ENCODE measurements at places on chromosomes 2 and 18.

GRCh38 chr18:9933865-9934264, 20.0 kb downstream of the VAPA start:
- no peak for DNase-seq

DNA sequence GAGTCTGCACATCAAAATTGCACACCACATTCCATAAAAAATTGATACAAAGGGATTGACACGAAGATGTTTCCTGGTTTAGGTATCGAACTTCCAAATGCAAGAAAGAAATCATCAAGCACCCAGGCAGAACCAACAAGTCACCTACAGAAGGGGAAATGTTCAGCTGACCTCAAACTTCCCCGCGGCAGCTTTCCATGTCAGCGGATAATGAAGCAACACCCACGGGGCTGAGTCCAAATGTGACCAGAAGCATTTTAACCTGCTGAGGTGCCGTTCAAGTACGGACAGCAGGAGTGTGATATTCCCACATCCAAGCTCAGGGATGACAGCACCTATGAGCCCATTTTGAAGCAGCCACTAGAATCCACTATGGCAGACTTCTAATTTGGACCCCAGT, 124.9 kb downstream of the GALNT14 start:
- DNase-seq: no peak

DNA sequence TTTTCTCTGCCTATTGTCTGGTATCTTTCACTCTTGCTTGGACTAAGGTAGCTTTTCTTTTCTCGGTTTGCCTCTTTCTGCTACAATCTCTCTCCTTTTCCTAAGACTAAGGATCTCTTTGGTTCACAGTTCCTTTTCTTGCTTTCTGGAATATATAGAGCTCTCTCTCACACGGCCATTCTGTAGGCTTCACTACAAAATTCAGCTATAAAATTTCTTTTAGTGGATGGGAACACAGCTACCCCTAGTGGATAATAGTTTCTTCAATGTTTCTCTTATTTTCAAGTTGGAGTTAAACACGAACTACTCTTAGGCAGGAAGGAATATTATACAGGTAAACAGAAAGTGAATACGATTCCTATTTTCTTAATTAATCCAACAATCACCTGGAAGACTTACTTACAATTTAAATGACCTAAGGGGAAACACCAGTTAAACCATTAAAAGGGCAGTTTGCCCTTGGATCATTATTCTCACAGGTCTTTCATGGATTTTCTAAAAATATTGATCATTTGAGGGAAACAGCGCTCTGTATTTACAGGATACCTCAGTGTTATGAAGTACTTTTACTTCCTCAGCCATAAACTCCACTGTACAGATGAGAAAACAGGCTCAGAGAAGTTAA, 140.5 kb downstream of the LRP2 start:
- peak; percentile 8 for DNase-seq

DNA sequence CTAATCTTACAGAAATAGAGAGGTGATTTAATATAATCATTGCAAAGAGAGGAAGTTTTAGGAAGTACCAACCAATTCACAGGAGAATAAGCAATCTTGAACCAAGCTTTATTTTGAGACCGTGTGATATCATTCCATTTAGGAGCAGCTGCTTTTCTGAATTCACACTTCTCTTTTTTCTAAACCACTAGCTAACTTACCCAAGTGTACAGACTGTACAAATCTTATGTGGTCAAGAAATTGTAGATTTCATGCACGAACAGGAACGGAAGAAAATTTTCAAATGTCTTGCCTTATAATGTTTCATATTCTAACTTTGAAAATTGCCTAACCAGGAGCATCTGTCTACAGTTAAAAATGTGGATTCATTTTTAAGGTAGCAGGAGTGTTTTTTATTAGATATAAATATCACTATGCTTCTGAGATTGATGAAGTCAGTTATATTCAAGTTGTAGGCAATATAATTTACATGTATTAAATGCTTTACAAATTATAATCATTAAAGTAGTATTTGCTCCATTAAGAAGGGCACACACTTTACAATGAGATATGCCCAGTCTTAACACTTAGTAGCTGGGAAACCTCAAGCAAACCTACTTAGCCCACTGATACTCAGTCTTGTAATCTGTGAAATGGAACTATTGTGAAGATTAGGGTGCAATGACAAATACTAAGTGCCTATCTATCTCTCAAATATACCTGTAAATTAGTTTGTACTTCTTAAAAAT, 302.2 kb upstream of the STON1 start:
- no peak for DNase-seq

DNA sequence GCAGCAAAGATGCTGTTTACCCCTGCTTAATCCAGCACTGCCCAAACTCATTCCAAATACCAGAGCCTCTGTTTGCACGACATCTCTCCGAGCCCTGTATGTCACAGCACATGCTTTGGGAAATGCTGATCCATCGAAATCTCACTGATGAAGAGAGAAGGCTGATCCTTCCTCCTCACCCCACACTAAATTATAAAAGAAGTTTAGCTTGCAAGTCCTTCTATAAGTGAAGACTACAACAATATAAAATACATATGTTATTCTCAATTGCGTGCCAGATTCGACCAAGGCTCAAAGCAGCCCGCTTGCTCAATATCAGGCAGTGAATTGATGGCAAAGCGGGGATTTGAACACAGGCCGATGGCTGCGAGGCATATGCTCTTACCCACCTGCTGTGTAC, 30.7 kb upstream of the SLC35F6 start:
- DNase-seq: no peak

DNA sequence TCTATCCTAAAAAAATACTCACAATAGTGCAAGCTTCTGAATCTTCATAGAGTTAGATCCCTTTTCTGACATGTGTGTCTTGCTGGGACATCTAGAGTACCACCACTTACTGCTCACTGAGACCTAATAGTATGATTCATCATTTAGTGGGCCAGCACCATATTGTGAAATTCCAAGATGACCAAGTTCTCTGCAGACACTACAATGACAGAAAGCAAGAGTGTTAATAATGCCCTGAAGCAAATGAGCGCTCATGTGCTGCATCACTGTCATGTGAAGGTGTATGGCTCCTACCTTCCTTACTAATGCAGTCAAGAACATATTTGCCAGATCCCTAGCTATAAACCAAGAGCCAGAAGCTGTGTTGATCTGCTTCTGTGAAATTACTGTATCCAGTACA, 606.2 kb upstream of the NXPH2 start:
- no peak for DNase-seq

- DNase-seq: no peak
Measured at GRCh38 chr18:70332694-70333093, 43.8 kb downstream of the SOCS6 start.

GRCh38 chr18:76426737-76427305, 68.2 kb downstream of the ZNF516 start:
- no peak for DNase-seq

DNA sequence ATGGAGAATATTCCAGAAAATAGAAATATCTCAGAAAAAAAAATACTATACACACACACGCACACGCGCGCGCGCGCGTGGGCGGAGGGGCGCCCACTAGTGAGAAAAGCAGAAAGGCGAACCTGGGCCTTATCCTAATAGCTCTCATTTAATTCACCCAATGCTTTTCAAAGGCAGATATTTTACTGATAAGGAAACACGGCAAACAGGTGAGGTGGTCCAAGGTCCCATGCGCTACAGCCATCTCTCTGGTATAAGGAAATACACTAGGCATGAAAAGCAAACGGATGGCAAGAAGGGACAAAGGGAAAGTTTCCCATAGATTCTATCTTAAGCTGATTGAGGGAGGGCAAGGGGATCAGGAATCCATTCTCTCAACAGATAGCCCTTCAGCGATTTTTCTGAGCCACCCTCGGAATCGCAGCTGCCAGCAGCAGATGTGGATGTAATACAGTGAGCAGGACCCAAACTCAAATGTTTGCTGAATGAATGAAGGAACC, 136.7 kb downstream of the TMEM247 start:
- no peak for DNase-seq

- DNase-seq: no peak
Measured at GRCh38 chr2:26215833-26216232, 28.6 kb downstream of the HADHA start.

- no peak for DNase-seq
Measured at GRCh38 chr2:96806468-96807126, 9.5 kb upstream of the CNNM3 start.

DNA sequence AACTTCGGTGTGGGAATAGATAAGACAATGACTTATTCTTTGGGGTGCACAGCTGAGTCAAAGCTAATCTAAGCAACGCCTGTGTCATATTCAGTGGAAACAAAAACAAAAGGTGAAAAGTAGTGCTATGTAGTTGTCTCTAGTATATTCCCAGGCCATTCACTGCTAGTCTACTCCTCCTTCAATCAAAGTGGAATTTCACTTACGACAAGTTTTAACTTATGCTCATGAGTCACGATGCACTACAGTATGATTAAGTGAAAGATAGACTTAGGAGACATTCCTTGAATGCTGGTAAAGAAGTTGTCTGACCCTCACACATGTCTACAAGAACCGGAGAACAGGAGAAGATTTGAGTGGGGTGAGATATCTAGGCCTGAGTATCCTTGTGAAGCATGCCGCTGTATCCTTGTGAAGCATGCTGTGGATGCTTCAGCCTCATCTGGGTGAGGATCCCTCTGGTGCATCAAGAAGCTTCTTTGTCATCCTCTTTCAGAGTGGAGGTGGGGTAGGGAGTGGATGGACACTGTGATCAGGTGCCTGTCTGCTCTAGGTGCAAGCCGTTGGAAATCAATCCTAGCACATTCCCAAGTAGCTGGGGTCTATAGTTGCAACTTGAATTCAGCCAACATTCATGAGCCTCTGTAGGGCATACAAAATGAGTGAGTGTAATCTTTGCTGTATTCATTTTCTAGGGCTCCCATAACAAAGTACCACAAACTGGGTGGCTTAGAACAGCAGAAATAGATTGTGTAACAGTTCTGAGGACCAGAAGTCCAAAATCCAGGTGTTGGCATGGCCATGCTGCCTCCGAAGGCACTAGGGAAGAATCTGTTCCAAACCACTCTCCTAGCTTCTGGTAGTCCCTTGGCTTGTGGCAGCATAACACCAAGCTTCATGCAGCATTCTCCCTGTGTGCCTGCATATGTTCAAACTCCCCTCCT, 173.5 kb upstream of the FN1 start:
- no peak for DNase-seq

DNA sequence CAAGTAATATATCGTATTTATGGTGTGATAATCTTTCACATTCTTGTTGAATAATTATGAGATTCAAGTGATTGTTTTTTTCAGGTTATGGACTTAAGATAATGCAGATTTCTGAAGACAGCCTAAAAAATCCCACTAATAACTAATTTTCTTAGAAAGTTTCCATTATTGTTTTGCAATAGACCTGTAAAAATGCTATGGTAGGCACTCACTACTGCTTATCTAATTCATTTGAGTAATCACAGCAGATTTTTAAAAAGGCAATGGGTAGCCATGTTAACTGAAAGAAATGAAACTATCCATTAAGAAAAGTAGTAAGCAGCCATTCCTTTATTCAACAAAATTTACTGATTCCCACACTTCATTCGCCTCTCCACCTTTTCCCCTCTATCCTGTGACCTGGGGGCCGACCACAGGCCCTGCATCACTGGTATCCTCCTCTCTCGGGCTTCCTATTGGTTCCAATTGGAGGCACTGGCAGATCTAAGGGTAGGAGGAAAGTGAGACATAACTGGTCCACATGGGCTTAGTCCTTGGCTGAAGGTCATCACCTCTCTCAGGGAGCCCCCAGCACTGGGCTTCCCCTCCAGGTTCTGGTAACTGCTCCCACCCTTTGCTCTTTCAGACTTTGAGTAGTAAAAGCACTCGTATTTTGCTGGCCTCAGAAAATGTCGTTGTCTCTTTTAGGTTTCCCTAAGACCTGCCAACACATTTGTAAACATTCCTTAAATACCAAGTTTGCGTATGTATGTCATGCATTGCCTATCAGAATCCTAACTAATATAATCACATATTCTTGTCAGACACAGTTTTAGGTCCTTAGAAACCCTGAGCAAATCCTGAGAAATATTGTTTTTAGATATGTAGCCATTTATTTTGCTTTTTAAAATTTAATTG, 18.5 kb downstream of the RBMS1 start:
- DNase-seq: no peak

DNA sequence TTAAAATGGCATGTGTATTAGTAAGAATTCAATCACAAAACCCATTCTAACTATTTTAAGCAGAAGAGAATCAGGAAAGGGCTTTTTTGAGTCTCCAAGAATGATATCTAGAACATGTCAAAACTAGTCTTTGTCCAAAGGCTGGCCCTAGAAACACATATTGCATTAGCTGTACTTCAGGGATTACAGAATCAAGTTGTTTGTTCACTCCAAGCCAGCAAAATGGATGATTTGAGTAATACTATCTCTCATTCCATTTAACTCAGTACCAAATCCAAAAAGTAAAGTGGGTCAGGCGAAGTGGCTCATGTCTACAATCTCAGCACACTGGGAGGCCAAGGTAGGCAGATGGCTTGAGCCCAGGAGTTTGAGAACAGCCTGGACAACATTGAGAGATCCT, 41.3 kb downstream of the ATF2 start:
- DNase-seq: no peak

DNA sequence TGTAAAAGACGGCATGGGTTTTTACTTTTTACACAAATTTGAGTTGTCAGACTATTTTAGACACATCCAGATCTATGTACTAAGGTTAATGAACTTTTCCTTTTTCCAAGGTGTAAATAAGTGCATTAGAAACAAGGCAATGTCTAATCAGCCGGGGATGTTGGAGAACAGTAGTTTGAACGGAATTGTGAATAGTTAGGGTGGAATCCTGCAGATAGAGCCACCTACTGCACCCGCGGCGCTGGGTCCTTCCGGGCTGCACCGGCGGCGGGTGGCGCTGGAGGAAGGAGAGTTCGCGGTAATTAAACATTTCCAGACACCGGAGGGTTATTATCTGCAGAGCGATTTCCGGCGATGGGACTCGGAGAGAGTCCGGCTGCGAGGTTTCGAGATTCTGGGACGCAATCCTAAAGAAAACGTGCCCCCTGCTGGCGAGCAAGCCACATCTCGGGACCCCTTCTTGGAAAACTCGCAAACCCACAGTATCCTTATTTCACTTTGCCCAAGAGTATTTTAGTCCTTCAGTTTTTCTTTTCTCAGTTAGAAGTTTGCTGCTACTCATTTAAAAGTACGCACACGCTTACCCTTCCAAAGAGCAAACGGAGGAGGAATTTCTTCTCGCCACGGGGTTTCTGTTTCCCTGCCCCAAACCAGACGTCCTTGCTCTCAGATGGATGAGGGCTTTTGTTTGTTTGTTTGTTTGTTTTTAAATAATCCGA, 4.5 kb upstream of the OSR1 start:
- DNase-seq: peak; percentile 30

DNA sequence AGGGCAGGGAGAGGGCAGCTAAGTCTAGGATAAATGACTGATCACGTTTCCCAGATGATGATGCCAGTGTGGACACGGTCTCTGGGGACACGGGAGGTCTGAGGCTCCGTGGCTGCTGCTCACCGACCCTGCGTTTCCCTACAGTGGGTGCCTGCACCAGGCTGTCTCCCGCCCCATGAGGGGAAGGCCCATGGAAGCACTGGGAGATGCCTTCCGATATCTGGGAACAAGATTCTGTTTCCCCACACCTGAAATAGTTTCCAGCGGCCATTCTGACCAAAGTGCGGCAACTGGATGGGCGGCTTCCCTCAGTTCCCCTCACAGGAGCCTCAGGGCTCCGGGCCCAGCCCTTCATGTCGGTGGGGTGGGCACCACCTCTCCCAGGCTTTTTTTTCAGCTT, 83.1 kb downstream of the EDAR start:
- no peak for DNase-seq

- DNase-seq: no peak
Measured at GRCh38 chr2:151971301-151972051, 127.4 kb downstream of the CACNB4 start.

- no peak for DNase-seq
Measured at GRCh38 chr2:74571058-74571457, 16.5 kb downstream of the DOK1 start.

- no peak for DNase-seq
Measured at GRCh38 chr2:123732563-123732962, 292.5 kb upstream of the CNTNAP5 start.
